ENCODE measurements at places on chromosomes 3 and 15.

DNA sequence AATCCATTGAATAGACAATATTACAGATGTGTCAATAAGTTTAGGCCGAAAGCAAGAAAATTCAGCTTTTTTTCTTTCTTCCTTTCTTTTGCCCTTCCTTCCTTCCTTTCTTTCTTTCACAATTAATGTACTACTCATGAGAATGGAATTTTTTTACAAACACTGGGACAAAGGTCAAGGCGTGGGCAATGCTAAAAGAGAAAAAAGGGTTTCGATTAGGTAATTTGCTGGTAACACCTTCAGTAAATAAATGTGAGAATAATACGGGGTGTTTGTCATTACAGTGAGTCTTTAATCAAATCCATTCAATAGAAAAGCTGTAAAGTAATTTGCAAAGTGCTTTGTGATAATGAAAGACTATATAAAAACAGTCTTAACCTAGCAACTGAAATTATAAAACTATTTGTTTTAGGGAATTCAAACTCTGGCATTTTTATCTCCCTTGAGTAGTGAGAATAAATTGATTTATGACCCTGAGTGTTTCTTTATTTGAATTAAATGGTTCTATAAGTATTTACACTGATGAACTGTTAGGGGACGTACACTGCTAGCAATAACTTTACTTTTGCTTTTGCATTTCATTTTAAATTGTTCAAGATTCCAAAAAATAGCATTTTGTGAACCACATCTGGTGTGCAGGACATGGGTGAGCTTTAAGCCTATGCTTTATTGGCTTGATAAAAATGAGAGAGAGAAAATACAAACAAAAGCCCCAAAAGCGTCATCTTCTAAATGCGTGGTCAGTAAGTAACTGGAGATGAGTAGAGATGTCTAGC, 104.2 kb upstream of the THRB start:
- no peak for DNase-seq

DNA sequence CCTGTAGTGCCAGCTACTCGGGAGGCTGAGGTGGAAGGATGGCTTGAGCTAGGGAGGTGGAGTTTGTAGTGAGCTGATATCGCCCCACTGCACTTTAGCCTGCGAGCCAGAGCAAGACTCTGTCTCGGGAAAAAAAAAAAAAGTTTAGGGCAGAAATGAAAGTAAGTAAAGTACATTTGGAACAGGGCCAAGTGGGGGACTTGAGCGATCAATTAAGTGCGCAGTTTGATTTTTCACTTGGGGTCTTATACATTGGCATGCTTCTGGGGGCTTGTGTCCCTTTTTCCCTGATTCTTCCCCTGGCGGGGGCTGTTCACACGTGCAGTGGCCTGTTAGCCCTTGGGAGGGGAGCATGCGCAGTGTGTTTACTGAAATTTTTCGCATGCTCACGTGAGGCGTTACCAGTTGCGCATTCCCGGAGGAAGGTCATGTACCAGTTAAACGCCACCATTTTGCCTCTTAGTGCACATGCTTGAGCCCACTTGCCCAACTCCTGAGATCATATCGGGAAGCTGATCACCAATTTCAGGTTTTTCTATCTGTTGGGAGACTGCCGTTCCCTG, 42.0 kb downstream of the GALNT15 start:
- no peak for DNase-seq

DNA sequence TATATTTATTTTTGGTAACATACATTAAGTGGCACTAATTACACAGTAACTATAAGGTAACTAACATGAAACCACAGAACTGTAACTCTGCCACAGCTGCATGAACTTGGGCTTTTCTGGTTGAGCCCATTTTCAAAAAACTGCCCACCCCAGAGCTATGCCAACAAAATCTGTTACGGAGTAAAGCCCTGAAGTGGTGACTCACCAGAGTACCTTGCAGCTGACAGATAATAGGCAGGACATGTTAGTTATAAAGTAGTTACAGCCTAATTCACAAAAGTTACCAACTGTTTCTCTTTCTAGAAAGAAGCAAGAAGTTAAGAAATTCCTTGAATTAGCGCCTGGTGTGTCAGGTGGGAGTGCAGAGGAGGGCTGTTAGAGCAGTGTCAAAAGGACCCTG, 1.5 kb upstream of the GPX1 start:
- no peak for DNase-seq

- no peak for DNase-seq
Measured at GRCh38 chr3:187197335-187197649, at the start of gene RTP1. RTP1 (plus strand) TSS chr3:187197486; CDS start chr3:187197516, 30 bp downstream.

DNA sequence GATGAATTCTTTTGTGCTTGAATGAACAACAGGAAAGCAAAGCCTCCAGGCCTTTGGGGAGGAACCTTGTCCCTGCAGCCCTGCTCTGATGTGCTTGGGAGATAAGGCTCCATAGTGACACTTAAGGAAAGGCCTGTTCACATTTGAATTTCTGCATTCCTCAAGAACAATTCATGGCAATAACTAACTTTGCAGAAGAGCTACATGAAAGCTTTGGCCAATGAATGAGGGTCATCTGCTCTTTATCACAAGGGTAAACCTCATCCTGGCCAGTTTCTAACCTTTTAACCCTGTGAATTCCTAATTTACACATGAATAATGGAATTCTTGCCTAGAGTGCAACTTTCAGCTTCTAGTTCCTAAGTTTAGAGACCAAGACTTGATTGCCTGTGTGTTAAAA, 5.6 kb downstream of the PRTG start:
- no peak for DNase-seq

- no peak for DNase-seq
Measured at GRCh38 chr3:38039899-38040261, 872 bp downstream of the DLEC1 start.

DNA sequence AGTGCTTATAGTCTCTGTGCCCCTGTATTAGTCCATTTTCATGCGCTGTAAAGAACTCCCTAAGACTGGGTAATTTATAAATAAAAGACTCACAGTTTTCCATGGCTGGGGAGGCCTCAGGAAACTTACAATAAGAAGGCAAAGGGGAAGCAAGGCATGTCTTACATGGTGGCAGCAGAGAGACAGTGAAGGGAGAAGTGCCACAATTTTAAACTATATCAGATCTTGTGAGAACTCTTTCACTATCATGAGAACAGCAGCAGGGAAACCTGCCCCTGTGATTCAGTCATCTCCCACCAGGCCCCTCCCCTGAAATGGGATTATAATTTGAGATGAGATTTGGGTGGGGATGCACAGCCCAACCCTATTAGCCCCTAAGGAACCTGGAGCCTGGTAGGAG, 243.2 kb downstream of the EDEM1 start:
- no peak for DNase-seq

- no peak for DNase-seq
Measured at GRCh38 chr3:177463863-177464262, 266.6 kb upstream of the TBL1XR1 start.

DNA sequence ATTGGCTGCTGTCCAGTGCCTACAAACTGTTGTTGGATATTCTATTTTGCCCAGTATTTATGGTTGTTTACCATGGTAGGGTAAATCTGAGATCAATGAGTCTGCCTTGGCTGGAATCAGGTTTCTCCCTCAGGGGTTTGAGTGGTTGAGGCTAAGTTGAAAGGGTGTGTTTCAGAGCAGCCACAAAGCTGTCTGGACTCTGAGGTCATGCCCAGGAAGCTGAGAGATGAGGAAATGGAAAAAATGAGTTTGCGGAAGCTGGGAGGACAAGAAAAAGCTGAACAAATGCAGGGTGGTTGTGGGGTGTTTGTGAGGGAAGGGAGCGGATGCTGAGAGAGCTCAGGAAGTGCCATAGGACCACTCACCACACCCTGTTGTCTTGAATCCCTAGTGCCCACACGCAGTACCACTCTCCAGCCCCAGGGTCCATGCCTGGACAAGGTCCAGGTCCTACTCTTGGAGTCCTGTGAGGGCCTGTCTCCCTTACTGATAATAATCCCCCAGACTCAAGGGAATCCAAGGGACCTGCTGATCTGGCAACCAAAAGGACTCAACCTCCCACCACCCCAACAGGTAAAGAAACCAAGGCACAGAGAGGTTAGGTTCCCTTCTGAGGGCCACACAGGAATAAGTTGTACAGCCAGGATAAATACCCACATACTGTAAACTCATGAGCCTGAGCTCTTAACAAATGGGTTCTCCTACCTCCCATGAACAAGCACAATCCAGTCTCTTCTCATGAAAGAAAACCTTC, 81.6 kb downstream of the PPCDC start:
- DNase-seq, result no peak

Data from stimulated activated CD4-positive, alpha-beta T cell treated with anti-CD3 and anti-CD28 coated beads, TNF-alpha, amount 100 ng/mL, for 4 hours (primary cell).